ENCODE measurements at places on chromosomes 6 and 20.
A peak's percentile ranks its signal among the peaks of the same experiment; 100 is the strongest.

DNA sequence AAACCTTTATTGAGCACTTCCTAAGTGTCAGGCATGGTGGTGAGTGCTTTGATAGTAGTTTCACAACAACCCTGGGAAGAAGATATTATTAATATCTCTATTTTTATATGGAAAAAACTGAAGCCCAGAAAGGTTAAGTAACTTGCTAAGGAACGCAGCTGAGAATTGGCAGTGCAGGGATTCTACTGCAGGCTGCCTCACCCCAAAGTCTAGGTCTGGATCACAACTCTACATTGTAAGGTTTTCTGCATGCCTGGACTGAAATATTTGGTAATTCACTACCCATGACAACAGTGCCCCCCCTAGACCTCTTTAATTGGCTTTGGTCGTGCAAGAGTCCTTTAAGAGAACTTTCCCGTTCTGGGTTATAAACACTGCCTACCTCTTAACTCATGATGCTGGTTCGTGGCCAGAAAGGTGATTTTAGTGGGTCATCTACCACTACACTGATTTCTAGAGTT, 67.1 kb upstream of the KCNQ5 start:
- DNase-seq = no peak

DNA sequence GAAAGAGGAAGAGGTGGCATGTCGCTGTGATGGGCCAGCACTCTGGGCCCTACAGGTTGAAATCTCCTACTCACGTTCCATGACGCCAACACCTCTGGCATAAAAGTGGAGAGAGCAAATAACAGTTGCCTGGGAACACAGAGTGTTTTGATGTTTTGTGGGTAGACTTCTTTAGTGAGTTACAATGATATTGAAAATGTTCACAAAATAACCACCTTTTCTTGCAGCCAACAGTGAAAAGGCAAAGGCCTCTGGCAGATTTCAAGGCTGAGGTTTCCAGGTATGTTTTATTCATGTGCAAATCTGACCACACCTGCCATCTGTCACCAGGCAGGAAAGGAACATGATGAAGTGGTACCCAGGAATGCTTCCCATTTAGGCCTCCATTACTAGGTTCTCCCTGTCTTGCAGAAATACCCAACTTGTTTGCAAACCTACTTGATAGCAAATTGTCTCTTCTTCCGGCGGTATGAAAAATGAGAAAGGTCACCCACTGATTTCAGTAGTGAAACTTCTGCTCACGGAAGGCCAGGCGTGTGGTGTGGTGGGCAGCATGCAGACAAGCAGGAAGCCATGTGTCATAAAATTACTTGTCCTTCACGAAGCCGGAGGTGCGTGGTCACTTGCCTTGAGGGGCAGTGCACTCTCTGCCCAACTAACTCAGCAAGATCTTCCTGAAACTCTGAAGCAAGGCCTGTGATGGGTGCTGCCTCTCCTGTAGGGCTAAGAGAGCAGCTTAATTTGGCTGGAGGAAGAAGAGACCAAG, 299.1 kb upstream of the PRDM1 start:
- no peak for DNase-seq

DNA sequence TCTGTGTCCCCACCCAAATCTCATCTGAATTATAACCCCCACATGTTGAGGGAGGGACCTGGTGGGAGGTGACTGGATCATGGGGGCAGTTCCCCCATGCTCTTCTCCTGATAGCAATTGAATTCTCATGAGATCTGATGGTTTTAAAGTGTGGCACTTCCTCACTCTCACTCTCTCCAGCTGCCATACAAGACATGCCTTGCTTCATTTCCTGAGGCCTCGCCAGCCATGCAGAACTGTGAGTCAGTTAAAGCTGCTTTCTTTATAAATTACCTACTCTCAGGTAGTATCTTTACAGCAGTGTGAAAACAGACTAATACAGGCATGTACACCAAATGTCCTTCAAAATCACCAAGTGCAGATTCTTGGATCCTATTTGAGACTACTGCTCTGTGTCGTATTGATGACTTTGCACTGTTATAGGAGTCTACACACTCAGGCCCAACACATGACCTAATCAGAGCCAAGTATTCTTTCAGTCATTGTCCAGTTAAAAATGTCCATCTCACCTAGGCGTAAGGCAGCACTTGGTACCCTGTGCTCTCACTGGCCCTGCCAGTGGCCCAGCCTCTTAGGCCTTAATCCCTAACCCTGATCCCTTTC, 52.8 kb upstream of the UST start:
- DNase-seq = no peak

DNA sequence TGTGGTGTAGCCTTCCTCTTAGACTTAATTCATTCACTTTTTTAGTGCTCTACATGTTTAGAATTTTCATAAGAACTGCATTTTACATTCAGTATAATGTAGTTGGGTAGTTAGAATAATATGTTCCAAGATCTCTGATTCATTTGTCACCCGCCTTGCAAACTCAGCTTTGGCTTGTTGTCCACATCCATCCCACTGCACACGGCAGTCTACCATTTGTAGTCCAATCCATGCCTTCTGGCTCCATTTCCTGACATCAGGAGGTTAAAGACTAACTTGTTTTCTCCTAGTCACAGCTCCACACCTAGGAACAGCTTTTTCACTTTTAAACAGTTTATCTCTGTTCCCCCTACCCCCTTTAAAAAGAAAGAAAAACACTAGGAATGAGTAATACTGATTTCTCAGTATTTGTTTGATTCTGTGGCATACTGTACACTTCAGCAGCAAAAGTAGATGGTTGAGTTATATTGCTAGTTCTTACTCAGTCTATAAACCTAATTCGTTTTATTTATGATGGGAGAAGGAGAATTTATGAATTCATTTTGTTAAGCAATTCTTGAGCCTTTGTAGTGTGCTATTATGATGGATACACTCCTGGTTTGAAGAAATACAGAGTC, 180.9 kb downstream of the ARID1B start:
- no peak for DNase-seq

DNA sequence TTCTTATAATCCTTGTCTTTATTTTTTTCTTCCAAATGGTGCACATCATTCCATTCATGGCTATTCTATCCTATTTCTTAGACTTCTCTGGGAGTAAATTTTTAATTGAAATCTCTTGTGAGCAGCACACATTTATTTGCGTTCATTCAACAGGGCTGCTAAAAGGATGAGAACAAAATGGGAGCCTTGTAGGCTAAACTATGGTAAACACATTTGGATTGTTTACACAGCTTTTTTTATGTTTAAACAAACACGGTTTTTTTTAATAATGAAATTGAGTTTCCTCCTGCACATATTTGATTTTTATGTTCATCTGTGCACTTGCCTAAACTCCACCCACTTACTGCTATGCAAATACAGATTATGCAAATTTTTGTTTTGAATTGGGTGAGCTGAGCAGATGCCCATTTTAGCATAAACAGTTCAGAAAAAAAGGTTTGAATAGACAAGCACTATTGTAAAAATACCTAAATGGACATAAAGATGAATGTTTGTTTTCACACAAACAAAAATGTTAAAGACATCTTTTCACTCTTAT, 92.0 kb downstream of the OLIG3 start:
- no peak for DNase-seq

- DNase-seq = no peak
Observed at GRCh38 chr20:41355192-41355591, 11.4 kb downstream of the EMILIN3 start.

DNA sequence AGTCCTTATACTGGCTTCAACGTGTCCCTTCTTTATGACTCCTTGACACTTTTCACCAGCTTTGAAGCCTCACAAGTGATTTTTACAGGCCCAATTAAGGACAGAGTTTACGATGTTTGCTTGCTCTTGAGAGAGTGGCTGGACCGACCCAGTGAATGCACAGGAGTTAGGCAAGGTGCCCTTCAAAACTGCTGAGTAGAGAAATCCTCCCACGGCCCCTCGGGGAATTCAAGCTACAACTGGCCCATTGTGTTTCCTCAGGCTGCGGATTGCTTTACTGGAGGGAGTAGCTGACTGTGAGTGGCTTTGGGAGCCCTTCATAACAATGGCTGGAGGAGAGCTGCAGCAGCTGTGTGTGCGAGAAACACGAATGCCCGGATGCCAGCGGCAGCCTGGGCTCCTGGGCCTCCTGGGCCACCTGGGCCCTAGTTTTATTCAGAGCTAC, 50.0 kb downstream of the SGK1 start:
- DNase-seq = peak; percentile 62

- peak; percentile 87 for DNase-seq
Observed at GRCh38 chr20:48697845-48698491, 129.8 kb downstream of the PREX1 start.

DNA sequence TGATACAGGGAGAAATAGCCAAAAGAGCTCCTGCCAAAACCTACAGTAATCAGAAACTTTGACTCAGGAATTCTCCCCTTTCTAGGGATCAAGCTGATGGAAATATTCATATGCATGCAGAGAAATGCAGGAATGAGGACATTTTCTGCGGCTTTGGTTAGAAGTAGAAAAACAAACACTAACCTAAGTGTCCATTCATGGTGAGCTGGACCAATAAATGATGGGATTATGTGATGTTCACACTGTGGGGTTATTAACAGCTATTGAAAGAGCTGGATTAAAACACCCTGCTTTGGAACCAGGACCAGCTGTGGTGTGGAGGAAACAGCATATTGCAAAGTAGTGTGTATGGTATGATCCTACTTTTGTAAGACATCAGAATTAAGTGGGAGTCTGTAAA, 143.1 kb downstream of the SYCP2 start:
- no peak for DNase-seq

- no peak for DNase-seq
Observed at GRCh38 chr6:66986940-66987339, 1279.9 kb upstream of the EYS start.

DNA sequence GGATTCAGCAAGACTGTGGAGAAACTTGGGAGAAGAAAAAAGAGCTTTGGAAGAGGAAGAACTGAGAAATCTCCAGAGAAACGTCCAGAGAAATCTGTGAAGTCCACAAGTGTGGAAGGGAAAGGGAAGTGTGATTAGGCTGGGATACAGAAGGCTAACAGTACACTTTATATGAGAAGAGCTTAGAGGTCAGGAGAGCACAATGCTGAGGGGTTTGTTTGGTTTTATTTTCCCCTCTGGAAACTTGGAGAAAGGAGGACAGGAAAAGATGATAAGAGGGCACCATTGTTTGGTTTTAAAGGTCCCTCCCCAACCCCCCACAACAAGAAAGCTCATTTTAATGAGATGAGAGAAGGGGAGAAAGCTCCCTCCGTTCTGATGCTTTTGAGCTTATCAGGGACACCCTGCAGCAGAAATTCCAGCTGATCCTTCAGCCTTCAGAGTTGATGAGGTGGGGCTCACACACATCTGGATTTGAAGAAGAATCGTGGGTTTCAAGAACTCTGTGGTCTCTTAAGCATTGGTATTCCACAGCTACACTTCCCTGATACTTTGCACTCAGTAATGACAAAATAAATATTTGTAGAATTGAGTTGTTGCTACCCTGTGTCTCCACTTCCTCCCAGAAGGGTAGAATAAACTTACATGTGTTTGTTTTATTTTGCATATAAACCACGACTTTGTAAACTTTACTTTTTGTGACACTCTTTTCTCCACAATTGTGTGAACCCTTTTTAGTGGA, 1.9 kb downstream of the NT5E start:
- no peak for DNase-seq

GRCh38 chr6:15952231-15953151, 176.4 kb upstream of the MYLIP start:
- no peak for DNase-seq

- DNase-seq = peak; percentile 22
Observed at GRCh38 chr20:23061734-23062561, 12.5 kb upstream of the THBD start.

- no peak for DNase-seq
Observed at GRCh38 chr20:10565191-10565921, 108.4 kb downstream of the JAG1 start.

DNA sequence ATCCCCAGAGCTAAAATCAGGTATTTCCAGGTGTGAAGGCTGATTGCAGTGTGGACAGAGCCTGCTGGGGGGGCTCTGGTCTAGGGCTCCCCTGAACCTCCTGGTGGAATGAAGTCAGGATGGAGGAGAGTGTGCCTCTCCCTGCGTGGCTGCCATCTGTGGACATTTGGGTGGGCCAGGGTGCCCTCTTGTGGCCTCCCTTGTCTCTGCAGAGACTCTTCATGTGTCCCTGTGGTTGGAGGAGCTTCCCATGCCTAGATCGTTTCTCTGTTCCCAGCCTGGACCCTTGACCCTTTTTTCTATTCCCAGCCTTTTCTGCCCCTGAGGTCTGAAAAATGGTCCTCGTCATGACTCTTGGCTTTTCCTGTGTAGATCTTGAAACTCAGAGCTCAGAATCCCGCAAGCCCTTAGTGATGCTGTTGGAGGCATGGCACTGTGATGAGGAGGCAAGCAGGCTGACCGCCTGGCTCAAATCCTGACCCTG, 9.9 kb upstream of the PSMF1 start:
- no peak for DNase-seq

- DNase-seq = no peak
Observed at GRCh38 chr20:47099825-47100441, 205.3 kb downstream of the EYA2 start.

DNA sequence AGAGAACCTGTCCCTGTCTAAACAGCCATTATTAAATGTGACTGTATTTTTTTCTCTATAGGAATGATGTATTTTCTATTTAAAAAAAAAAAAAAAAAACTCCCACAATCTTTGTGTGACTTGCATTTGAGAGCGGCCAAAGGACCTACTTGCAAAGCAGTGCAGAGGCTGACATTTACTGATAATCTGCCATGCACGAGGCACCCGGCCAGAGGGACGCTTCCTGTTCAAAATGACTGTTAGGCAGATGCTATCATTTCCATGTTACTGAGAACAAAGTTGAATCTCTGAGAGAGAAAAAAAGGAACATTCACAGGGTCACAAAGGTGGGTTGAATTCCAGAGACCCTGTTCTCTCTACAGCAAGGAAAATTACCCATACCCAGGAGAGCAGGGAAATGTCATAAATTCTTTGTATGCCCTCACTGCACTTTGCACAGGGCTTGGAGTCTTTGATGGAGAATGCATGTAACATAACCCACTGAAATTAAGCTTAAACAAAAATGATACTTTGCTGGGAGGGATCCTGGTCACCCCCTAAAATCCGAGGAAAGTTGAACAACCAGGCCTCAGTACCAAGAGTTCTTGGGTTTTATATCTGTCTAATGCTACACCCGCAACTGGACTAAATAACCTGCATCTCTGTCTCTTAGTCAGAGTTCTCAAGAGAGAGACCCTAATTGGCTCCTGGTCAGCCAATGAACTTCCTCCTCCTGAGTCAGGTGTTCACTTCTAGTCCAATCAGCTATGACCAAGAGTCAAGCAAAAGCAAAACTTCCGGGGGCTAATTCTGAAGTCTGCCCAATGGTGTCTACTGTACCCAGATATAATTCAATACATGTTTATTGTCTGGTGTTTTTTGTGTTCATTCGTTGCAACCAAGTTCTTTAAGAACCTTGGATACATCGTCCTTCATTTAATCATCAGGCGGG, 61.2 kb downstream of the GCLC start:
- DNase-seq = no peak

DNA sequence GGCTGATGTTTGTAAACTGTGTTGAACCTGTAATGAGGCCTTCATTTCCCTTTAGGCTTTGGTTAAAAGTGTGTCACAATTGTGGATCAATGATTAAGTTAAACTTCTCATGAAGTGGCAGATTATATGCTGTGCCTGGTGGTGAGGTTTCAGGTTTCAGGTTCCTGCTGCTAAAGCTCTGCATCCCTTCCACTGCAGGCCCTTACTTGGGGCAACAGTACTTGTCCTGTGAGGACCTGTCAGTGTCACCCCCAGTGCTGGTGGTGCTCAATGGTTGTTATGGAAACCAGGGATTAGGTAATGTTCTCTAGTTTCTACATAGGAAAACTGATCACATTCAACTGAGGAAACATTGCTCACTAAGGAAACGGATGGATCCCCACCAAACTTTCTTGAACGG, 18.5 kb downstream of the RPP21 start:
- no peak for DNase-seq

GRCh38 chr6:32635526-32636123, 1.6 kb upstream of the HLA-DQA1 start:
- DNase-seq = no peak
